NCI-H2029 (cell line): ENCODE measurements at places on chromosomes 2 and 18.

DNA sequence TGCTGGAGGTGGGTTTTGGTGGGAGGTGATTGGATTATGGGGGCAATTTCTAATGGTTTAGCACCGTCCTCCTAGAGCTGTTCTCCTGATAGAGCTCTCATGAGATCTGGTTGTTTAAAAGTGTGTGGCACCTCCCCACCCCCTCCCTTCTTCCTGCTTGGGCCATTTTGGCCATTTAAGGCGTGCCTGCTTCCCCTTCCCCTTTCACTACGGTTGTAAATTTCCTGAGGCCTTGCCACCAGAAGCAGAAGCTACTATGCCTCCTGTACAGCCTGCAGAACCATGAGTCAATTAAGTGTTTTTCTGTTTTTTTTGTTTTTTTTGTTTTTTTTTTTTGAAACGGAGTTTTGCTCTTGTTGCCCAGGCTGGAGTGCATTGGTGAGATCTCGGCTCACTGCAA, 335.7 kb upstream of the HS6ST1 start:
- DNase-seq = no peak

GRCh38 chr2:204977914-204978313, 432.6 kb downstream of the PARD3B start:
- DNase-seq = no peak

DNA sequence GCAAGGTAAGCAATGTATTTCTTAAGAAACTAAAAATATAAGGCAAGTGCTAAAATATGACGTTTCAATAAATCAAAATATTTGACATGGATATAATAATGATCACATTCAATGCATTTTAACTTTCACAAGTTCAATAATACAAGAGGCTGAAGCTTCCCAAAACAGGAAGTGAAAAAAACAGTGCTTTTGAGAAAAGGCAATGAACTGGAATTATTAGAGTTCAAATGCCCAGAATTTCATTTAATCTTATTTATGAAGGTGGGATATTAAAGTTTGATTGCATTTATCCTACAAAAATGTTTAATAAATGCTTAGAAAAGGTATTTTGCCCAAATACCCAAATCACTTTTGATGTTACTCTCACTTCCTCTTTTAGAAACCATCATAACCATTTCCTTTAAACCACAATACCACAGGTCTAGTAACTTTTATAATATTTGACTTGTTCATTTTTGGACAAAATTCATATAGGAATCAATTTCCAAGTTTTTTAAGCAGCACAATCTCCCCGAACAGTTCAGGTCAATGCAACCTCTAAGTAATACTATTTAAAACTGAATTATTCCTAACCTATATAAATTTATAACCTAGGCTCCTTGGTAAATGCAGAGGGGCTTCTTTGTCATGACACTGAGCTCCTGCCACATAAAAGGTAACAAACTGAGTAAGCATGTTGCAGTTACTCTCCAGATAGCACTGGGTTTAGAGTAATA, 2.1 kb downstream of the NCKAP1 start:
- DNase-seq = no peak

- no peak for DNase-seq
Measured at GRCh38 chr2:102505290-102505689, 32.3 kb downstream of the SLC9A4 start.

GRCh38 chr2:57959390-57959789, 87.2 kb upstream of the VRK2 start:
- DNase-seq = no peak
